ENCODE measurements at places on chromosomes 4 and X.

- DNase-seq = no peak
Measured at GRCh38 chr4:86333236-86333635, 26.6 kb downstream of the MAPK10 start.

- no peak for DNase-seq
Measured at GRCh38 chr4:3471098-3471760, 8.1 kb downstream of the DOK7 start.

- DNase-seq = no peak
Measured at GRCh38 chr4:63708661-63709060, 700.6 kb downstream of the TECRL start.

DNA sequence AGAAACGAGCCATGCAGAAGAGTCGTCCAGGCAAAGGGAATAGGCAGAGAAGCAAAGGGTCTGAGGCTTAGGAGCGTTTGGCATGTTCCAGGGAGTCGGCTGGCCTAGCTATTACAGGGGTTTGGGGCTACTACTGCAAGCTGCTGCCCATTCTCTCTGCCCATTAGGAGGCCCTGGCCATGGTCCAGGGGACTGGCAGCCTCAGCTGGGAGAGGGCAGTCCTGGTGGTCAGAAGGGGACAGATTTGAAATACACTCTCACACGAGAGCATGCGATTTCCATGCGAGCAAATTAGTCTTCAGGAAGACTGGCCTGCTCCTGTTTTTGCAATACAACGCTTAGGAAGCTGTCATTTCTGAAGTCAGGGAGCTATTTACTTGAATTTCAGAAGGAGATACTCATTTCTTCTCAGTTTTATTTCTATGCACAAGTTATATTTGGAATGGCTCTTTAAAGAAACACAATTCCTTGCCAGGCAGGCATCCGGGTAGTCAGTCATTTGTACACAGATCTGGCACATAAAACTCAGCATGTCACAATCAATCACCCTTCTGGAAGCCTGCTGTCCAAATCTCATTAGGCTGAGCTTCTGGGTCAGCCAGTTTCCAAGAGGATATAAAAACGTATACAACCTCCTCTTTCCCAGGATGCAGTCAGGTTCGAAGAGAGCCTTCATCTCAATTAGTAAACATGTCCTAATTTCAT is 27.0 kb downstream of the PROM1 start:
- no peak for DNase-seq

DNA sequence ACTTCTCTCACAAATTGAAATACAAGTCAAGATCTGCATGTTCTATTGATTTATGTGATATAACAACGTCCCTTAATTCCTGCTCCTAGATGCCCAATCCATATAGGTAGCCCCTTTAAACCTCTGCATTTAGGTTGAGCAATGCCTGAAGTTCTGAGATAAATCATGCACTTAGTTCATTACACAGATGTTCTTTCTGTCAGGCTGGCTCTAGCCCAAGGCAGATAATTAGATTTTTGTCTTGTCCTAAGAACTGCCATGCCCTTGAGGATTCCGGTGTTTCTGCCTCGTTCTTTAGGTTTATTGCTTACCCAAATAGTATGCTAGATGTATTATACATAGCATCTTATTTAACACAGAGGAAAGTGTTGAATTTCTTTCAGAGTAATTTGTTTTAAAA is 143.1 kb downstream of the TRAM1L1 start:
- DNase-seq = no peak

- DNase-seq = no peak
Measured at GRCh38 chr4:155568641-155569220, 97.9 kb upstream of the GUCY1A1 start.

DNA sequence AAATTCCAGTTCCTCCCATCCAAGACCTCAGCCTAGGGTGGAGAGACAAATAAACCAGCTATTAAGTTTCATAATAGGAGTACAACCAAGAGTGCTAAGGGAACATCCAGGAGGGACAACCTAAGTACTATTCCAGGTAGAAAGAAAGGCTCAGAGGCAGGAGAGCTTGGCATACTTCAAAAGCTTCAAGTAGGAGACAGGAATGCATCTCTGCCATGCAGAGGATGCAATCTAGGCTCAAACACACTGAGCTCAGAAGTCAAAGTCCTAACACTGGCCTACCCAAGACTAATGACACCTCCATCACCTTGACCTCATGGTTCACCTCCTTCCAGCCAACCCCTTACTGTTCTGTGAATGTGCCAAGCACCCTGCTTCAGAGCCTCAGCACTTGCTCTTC is 8.1 kb downstream of the WDFY3 start:
- DNase-seq = no peak

DNA sequence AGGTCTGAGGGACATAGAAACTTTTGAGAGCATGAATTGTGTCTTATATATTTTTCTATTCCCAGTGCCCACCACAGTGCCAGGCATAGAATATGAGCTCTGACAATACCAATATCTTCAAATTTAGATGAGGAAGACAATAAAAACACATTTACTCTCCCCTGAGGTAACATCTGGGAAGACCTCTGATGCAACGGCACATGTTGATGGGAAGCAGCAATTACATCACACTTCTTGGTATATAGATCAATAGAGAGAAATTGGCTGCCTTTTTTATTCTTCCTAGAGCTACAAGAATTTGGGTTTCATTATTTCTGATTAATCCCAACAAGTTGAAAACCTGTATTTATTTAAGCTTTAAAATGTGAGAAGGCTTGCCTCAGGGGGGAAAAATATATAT is 67.4 kb upstream of the SMAD1 start:
- DNase-seq = no peak

GRCh38 chrX:34638116-34638515 is 19.0 kb downstream of the TMEM47 start:
- DNase-seq = no peak

- no peak for DNase-seq
Measured at GRCh38 chrX:109352066-109352588, 129.8 kb downstream of the GUCY2F start.

GRCh38 chr4:139048026-139048425 is 32.4 kb downstream of the NOCT start:
- no peak for DNase-seq

Measured in CD4-positive, alpha-beta T cell treated with Interferon gamma for 1 hour (primary cell).